CD4-positive, alpha-beta T cell treated with Interferon alpha-2 for 1 hour (primary cell): ENCODE measurements at places on chromosomes 12 and 14.

- DNase-seq, result peak; percentile 44
Measured at GRCh38 chr12:6961695-6962284, 8.7 kb downstream of the PHB2 start.

DNA sequence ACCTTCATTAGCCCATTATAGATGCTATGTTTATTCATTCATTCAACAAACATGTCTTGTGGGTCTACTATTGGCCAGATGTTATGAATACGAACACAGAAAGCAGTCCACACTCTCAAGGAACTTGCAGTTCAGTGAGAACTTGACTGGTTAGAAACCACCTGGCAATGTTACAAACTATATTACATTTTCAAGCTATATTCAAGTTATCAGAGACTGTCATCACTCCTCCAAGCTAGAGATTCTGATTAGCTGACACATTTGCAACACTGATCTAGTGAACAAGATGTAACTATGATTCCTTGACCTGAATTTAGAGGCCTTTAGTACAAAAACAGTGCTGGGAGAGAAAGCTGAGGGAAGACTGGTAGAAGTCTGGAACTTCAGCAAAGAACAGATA is 170.7 kb upstream of the EEA1 start:
- no peak for DNase-seq

- no peak for DNase-seq
Measured at GRCh38 chr12:6469609-6470374, 685 bp downstream of the VAMP1 start.

DNA sequence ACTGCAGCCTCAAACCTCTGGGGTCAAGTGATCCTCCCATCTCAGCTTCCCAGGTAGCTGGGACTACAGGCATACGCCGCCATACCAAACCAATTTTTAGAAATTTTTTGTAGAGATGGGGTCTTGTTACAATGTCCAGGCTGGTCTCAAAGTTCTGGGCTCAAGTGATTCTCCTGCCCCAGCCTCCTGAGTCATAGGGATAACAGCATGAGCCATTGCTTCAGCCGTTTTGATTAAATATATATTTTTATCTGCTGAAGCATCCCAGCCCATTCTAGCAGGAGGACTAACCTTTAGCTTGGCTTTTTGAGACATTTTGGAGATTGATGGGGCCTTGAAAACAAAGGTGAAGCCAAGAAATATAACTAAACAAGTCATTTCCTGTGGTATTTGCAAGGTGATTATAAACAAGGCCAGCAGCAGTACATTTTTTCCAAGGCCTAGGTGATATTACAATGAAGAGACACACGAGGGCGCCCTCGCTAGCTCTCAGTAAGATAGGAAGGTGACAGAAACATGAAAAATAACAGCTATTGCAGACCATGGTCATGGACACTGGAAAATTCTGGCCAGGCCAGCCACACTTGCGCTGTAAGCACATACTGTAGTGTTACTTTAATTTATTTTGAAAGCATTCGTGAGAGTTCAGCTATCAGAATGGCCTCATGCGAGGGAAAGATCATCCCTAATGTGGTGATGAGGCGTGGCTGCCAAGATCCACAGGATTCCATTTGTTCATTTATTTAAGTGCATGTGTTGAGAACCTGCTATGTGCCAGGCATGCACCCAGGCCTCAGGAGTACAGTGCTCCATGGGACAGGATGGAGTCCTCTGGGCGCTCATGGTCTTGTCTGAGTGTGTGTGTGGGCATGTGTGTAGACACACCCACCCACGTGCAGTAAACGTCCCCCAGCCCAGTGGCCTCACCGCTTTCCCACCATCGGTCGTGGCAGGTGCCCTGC is 63.5 kb downstream of the DGLUCY start:
- DNase-seq, result peak; percentile 83

DNA sequence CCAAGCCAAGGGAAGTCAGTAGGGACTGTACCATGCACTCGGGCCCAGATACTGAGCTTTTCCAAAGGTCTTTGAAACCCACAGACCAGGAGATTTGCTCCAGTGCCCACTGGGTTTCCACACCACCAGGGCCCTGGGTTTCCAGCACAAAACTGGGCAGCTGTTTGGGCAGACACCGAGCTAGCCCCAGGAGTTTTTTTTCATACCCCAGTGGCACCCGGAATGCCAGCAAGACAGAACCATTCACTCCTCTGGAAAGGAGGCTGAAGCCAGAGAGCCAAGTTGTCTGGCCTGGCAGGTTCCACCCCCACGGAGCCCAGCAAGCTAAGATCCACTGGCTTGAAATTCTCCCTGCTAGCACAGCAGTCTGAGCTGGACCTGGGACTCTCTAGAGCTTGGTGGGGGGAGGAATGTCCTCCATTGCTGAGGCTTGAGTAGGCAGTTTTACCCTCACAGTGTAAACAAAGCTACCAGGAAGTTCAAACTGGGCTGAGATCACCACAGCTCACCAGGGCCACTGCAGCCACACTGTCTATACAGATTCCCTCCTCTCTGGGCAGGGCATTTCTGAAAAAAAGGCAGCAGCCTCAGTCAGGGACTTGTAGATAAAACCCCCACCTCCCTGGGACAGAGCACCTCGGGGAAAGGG is 793.7 kb downstream of the RPS29 start:
- no peak for DNase-seq

DNA sequence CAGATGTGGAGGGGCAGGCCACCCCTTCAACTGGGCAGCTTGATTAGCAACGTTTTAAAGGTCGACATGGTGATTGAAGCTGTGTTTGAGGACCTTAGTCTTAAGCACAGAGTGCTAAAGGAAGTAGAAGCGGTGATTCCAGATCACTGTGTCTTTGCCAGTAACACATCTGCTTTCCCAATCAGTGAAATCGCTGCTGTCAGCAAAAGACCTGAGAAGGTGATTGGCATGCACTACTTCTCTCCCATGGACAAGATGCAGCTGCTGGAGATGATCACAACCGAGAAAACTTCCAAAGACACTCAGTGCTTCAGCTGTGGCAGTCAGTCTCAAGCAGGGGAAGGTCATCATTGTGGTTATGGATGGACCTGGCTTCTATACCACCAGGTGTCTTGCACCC is 23.9 kb upstream of the AICDA start:
- no peak for DNase-seq
